Activated naive CD4-positive, alpha-beta T cell (primary cell): ENCODE measurements at places on chromosomes 11 and 22.

- no peak for DNase-seq
Measured at GRCh38 chr22:24954114-24954463, 1.6 kb downstream of the KIAA1671 start.

- DNase-seq: no peak
Measured at GRCh38 chr11:34564807-34565241, 51.2 kb upstream of the ELF5 start.

GRCh38 chr22:36027579-36027934 lies 1.1 kb downstream of the RBFOX2 start:
- DNase-seq: no peak

DNA sequence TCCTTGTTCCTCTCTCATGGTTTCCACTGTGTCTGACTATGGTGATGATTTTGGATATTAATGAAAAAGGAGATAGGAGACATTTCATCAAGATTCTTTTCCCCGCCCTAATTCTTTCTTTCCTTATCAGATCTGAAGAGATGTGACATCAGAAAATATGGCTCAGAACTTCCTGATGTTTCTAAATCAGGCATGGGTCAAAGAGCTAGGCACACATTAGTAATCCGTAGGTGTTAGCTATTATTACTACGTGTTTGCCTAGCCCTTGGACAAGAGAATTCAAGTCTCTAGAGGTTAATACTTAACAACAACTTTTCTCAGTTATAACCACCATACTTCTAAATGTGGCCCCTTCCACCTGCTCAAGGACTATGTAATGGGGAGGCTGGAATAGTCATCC lies 5.8 kb downstream of the JOSD1 start:
- no peak for DNase-seq

DNA sequence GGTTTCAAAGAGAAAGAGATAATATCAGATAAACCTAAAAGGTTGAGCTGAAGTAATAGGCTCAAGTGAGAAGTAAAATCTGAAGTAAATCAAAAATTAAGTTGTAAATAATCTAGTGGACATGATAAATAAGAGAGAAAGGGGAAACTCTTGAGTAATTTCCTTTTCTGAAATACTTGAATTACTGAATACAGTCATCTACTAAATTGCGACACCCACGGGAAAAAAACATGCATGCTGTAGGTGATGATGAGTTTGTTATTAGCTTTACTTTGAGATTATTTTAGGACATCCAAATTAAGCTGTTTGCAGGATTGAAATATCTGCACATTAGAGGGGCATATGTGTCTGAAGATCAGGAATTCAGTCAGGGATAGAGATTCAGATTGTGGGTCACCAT lies 50.0 kb upstream of the CARD18 start:
- no peak for DNase-seq

GRCh38 chr22:40084246-40084645 lies 89.5 kb downstream of the FAM83F start:
- no peak for DNase-seq

DNA sequence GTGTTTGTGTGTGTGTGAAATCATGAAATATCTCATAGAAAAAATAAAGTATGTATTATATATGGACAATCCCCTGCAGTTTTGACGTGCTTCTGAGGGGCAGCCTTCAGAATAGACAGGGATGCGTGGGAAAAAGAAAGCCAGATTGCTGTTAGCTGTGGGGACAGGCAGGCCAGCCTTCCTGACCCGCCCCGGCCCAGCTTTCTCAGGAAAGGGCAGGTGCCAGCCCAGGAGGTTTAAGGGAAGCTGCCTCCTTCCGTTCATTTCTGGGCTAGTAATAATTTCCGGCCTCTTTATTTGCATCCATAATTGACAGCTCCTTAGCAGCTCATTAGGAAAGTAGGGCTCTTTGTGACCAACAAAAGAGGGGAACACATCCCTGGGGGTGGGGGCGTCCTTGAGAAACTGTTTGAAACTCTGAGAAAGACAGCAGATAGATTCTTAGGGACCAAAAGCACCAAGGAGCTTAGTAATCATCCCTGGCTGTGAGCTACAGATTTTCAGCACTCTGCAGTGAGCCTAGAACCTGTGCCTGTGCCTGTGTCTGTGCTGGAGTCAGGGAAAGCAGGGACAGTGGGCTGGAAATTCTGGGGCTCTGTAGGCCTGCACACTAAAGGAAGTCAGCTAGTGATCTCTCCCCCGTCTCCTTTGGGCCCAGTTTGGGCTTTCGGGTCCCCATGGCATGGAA lies 632.9 kb upstream of the CADM1 start:
- DNase-seq: no peak

GRCh38 chr11:4647766-4648165 lies 4.0 kb downstream of the OR51E1 start:
- DNase-seq: no peak
